Tibial nerve (tissue), 4 donors: ENCODE measurements at places on chromosomes 4 and X. TPM values are rescaled to one million over a fixed set of nuclear protein-coding genes. Genes with fewer than 3 reads are reported as not detected.

GRCh38 chr4:53943345-53944085, 120.9 kb downstream of the CHIC2 start:
- no peaks in the 10 kb centered on the region for H3K36me3 ChIP-seq
- DNase-seq = no peak
- no peaks in the 10 kb centered on the region for H3K4me1 ChIP-seq
- H3K27me3 ChIP-seq = no peaks in the 10 kb centered on the region
- no peak overlapping the region for H3K4me3 ChIP-seq

DNA sequence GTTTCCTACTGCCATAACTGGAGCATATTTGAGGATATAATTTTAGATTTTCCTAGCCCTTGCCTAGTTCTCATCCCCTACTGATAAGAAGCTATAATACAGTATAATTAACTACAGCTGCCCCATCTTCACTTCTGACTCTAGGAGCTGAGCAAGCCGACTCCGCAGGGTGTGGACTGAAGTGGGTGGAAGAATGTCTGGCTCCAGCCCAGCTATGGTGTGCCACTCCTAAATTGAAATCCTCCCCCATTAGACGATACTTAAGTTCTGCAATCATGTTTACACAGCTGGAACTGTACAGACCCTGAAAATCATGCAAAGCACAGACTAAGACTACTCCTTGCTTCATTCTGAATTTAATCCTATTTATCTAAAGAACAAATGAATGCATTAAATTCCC, 93.1 kb downstream of the PCDH19 start:
- no peak overlapping the region for H3K27ac ChIP-seq
- H3K36me3 ChIP-seq = no peaks in the 10 kb centered on the region
- no peaks in the 10 kb centered on the region for H3K27me3 ChIP-seq
- no peaks in the 10 kb centered on the region for H3K4me1 ChIP-seq

Gene GPAT3
- 0.90 TPM for total RNA-seq

- peak overlapping the region; percentile 65 for H3K27ac ChIP-seq
- no peaks in the 10 kb centered on the region for H3K27me3 ChIP-seq
- H3K4me1 ChIP-seq = no peaks in the 10 kb centered on the region
- H3K36me3 ChIP-seq = no peaks in the 10 kb centered on the region
- DNase-seq = no peak
- H3K4me3 ChIP-seq = no peak overlapping the region
These were observed 23.9 kb downstream of the APOO start for GRCh38 chrX:23883737-23884354.

- no peak overlapping the region for H3K27ac ChIP-seq
- H3K36me3 ChIP-seq = no peaks in the 10 kb centered on the region
- H3K4me1 ChIP-seq = no peaks in the 10 kb centered on the region
- no peaks in the 10 kb centered on the region for H3K27me3 ChIP-seq
- DNase-seq = no peak
These were observed 178.2 kb upstream of the HCCS start for GRCh38 chrX:10932842-10933440.

Gene NSG1
- 1.2 TPM for total RNA-seq

GRCh38 chrX:138996268-138996667, 284.8 kb upstream of the FGF13 start:
- no peak overlapping the region for H3K27ac ChIP-seq
- no peaks in the 10 kb centered on the region for H3K36me3 ChIP-seq
- no peaks in the 10 kb centered on the region for H3K4me1 ChIP-seq
- no peak for DNase-seq
- no peak overlapping the region for H3K4me3 ChIP-seq

Gene GC
- not detected for total RNA-seq

GRCh38 chr4:168162604-168163003, 70.3 kb downstream of the ANXA10 start:
- H3K36me3 ChIP-seq = no peaks in the 10 kb centered on the region
- H3K27me3 ChIP-seq = no peaks in the 10 kb centered on the region
- no peak for DNase-seq

GRCh38 chrX:17788956-17789562, 51.8 kb downstream of the SCML1 start:
- H3K4me1 ChIP-seq = no peaks in the 10 kb centered on the region
- no peaks in the 10 kb centered on the region for H3K36me3 ChIP-seq
- no peak overlapping the region for H3K4me3 ChIP-seq

DNA sequence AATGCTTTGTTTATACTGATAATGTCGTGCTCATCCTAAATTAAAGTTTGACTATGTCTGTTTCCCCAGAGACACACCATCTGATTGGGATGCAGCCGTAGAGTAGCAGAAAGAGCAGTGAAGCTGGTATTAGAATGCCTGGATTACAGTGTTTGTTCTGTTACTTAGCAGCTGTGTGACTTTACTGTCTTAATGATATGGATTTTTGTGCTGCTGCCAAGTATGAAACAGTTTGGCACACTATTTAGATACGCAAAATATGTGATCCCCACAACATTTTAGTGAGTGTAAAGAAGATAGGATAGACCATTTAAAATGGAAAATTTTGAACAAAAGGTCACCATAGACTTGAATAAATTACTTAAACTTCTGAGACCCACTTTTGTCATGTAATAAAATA, 1.2 kb upstream of the CHIC1 start:
- H3K27me3 ChIP-seq = no peaks in the 10 kb centered on the region
- no peak overlapping the region for H3K4me3 ChIP-seq
- no peaks in the 10 kb centered on the region for H3K4me1 ChIP-seq
- no peaks in the 10 kb centered on the region for H3K36me3 ChIP-seq

GRCh38 chrX:8783714-8784098, 17.5 kb downstream of the FAM9A start:
- no peaks in the 10 kb centered on the region for H3K36me3 ChIP-seq
- no peak overlapping the region for H3K4me3 ChIP-seq
- DNase-seq = no peak

Gene NDP
- total RNA-seq = 2.2 TPM

- no peaks in the 10 kb centered on the region for H3K4me1 ChIP-seq
- DNase-seq = no peak
- H3K27ac ChIP-seq = no peak overlapping the region
- H3K27me3 ChIP-seq = no peaks in the 10 kb centered on the region
- H3K4me3 ChIP-seq = no peak overlapping the region
These were observed 82.4 kb downstream of the DCUN1D4 start for GRCh38 chr4:51925307-51925706.

Gene CT45A7
- total RNA-seq = not detected

Gene GYG2
- total RNA-seq = 50.4 TPM

DNA sequence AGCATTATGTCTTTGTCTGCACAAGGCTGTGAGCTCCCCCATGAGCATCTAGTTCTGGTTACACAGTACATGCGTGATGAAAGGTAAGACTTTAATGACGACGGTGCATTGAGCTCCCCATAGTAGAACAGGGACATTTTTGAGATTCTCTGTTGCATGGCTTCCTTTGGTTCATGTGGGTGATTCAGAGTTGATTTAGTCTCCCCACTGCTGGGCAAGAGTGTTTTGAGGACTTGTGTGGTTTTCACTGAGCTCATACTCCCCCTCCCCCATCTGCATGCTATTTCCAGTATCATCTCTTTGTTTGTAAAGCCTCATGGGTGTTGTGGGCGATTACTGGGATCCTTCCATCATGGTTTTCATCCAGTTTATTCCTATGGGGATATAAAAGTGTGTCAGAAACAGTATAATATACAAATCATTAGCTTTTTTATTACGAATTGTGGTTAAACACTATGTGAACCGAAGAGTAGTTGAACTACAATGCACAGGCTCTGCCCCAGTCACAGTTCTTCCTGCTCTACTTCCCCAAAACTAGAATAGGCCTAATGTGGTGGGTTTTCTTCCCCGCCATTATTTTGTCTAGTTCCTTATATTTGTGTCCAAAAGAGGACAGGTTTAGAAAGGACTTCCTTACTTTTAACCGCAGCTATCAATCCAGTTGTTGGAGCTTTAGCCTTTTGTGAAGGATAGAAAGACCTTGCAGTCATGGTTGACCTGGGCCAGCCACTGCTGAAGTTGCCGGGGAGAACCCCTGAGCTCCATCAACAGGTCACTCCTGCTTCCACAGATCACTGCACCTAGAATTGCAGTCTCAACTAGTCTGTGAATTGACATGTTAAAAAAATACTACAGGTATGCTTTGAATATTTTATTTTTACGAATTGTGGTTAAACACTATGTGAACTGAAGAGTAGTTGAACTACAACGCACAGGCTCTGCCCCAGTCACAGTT, 30.4 kb downstream of the KIT start:
- no peak overlapping the region for H3K4me3 ChIP-seq
- DNase-seq = no peak
- H3K36me3 ChIP-seq = no peaks in the 10 kb centered on the region

- no peak overlapping the region for H3K27ac ChIP-seq
- no peaks in the 10 kb centered on the region for H3K36me3 ChIP-seq
- no peak for DNase-seq
- H3K4me3 ChIP-seq = no peak overlapping the region
- H3K4me1 ChIP-seq = no peaks in the 10 kb centered on the region
These were observed 238.8 kb downstream of the GPC3 start for GRCh38 chrX:133746593-133746992.

- no peaks in the 10 kb centered on the region for H3K4me1 ChIP-seq
- no peak overlapping the region for H3K4me3 ChIP-seq
- DNase-seq = no peak
- H3K27me3 ChIP-seq = no peaks in the 10 kb centered on the region
These were observed 134.9 kb downstream of the SLC4A4 start for GRCh38 chr4:71473541-71474240.

GRCh38 chr4:35106091-35106734, 1138.1 kb downstream of the ARAP2 start:
- no peaks in the 10 kb centered on the region for H3K27me3 ChIP-seq
- H3K27ac ChIP-seq = no peak overlapping the region
- H3K4me1 ChIP-seq = no peaks in the 10 kb centered on the region
- no peak overlapping the region for H3K4me3 ChIP-seq

DNA sequence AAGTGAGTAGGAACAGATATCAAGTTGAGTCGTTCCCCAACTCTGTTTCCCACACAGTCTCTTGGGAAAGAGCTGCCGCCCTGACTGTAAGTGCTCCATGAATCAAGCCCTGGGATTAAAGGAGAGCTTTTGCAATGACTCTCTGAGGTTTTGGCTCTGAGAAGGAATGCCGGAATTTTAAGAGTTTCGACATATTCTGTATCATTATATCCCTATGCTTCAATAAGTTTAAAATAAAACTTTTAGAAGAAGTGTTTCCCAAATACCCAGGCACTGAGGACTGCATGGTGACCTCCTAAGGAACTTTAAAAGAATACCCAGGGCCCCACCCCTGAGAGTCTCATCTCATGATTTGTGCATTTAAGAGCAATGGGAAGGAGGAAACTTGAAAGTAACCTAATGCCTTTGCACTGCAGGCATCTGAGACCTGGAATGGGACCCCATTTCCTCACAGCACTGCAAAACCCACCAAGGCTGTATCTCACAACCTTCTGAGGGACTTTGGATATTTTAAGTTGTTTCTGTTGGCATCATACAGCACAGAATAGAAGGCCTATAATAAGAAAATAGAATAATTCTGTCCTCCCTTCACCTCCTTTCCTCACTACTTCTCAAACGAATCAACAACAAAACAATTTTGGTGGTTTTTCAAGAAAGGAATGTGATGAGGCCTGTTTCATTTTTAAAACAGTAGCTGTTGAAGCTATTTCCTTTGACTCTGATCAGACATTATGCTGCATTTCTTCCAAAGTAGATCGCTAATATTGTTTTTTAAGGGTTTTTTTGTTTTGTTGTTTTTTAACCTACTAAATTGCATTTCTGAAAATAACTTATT, 121.2 kb downstream of the GASK1B start:
- H3K4me3 ChIP-seq = no peak overlapping the region
- no peaks in the 10 kb centered on the region for H3K36me3 ChIP-seq
- peaks cover 12% of the 10 kb centered on the region for H3K4me1 ChIP-seq

Gene RBMXL3
- total RNA-seq = not detected

DNA sequence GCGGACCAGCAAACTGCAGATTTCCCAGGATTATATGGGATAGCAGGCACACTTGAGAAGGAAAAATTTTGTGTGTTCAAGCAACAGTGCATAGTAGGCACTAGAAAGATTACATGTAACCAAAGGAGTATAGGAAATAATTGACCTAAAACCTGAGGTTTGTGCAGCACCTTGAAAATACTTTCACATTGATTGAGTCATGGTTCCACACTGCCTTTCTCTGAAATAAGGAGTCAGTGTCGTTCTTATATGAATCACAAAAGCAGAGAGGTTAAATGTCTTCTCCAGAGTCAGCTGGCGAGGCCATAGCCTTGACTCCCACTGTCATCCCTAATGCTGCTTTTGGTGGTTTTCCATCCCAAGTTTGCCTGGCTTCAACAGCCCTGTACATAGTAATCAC, 138.9 kb downstream of the SOWAHB start:
- H3K4me3 ChIP-seq = no peak overlapping the region
- H3K27me3 ChIP-seq = no peaks in the 10 kb centered on the region
- H3K36me3 ChIP-seq = peaks cover 24% of the 10 kb centered on the region
- H3K27ac ChIP-seq = peak overlapping the region; percentile 32
- peaks cover 32% of the 10 kb centered on the region for H3K4me1 ChIP-seq

- peaks cover 17% of the 10 kb centered on the region for H3K4me1 ChIP-seq
- H3K27me3 ChIP-seq = no peaks in the 10 kb centered on the region
- H3K36me3 ChIP-seq = no peaks in the 10 kb centered on the region
- DNase-seq = no peak
- no peak overlapping the region for H3K27ac ChIP-seq
These were observed 61.5 kb downstream of the TIGD2 start for GRCh38 chr4:89172865-89173264.
